ENCODE measurements at places on chromosomes 1 and 21.
A peak's percentile ranks its signal among the peaks of the same experiment; 100 is the strongest.

DNA sequence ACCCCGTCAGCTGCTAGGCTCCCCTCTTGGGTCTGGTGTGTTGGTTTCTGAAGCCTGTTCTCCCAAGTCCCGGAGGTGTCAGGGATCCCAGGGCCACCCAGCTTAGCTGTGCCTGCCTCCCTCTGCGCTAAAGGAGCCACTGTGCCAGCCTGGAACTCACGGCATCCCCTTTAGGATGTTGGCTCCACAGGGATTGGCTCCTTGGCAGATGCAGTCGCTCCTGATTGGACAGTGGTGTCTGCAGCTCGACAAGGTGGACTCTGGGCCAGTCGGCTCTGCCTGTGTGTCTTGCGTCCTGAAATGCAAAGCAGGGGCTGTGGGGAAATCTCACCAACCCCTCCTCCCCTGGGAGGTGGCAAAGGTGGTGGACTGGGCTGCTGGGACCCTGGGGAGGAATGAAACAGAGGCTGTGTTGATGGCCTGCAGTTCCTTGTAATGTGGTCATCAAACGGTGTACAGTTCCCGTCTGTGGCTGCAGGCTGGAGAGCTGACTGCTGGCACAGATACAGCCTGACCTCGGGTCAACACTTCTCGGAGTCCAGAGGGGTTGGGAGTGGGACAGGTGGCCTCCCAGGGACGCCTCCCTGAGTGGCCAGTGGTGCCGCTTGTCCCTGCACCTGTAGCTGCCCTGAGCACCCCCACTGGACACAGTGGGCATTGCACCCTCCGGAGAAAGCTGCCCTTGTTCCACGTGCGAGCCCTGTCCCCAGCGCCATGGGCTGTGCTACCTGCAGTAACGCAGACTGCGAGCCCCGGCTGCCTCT is 11.5 kb upstream of the KCNAB2 start:
- no peak for DNase-seq

DNA sequence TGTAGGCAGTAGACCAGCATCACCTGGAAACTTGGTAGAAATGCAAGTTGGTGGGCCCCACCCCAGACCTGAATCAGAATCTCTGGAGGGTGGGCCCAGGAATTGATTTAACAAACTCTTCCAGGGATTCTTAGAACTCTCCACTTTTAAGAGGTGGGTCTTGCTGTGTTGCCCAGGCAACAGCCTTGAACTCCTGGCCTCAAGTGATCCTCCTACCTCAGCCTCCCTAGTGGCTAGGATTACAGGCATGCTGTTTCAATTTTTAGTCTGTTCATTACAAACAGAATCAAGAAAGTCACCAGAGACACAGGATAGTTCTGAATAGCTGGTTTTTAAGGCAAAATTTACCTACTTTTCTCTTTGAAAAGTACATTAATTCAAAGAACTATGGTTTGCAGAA is 31.2 kb downstream of the NCF2 start:
- no peak for DNase-seq

GRCh38 chr1:58249737-58250586 is 296.6 kb downstream of the OMA1 start:
- no peak for DNase-seq

- peak; percentile 64 for DNase-seq
These were observed 2.5 kb downstream of the MTHFR start for GRCh38 chr1:11802973-11803885.

Data from inflammatory macrophage treated with lipopolysaccharide for 1 hour (primary cell).